ENCODE measurements at places on chromosomes 5 and 9.

GRCh38 chr5:68255305-68256120, 40.0 kb downstream of the PIK3R1 start:
- no peak for DNase-seq

GRCh38 chr5:139079225-139079990, 118.8 kb downstream of the SIL1 start:
- no peak for DNase-seq

DNA sequence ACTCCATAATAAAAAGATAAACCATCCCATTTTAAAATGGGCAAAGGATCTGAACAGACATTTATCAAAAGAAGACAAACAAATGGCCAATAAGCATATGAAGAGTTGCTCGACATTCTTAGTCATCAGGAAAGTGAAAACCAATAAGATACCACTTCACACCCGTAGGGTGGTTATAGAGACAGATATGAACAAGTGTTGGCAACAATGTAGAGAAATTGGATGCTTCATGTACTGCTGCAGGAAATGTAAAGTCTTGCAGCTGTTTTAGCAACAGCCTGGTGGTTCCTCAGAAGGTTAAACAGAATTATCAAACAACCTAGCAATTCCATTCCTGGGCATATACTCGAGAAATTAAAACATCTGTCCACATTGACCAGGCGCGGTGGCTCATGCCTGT, 42.5 kb downstream of the GTF3C4 start:
- no peak for DNase-seq

DNA sequence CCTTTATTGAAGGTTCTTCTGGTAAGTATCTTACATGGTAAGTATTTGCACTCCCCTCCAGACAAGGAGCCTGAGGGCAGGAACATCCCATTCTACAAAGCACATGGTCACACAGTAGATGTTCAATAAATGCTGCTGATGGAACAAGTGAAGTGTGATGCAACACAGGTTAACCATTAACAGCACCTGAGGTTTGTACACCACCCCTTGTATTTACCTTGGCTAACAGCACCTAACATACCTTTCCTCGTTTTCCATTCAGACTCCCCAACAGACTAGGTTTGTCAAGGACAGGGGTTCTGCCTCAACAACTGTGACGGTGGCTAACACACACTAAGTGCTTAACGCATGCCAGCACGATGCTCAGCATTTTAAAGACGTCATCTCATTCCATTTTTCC, 213.6 kb downstream of the MAPKAP1 start:
- no peak for DNase-seq

DNA sequence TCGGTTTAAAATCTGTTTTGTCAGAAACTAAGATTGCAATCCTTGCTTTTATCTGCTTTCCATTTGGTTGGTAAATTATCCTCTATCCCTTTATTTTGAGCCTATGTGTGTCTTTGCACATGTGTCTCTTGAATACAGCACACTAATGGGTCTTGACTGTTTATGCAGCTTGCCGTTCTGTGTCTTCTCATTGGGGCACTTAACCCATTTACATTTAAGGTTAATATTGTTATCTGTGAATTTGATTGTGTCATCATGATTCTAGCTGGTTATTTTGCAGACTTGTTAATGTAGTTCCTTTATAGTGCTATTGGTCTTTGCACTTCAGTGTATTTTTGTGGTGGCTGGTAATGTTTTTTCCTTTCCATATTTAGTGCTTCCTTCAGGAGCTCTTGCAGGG, 36.3 kb upstream of the SMIM15 start:
- DNase-seq = no peak

DNA sequence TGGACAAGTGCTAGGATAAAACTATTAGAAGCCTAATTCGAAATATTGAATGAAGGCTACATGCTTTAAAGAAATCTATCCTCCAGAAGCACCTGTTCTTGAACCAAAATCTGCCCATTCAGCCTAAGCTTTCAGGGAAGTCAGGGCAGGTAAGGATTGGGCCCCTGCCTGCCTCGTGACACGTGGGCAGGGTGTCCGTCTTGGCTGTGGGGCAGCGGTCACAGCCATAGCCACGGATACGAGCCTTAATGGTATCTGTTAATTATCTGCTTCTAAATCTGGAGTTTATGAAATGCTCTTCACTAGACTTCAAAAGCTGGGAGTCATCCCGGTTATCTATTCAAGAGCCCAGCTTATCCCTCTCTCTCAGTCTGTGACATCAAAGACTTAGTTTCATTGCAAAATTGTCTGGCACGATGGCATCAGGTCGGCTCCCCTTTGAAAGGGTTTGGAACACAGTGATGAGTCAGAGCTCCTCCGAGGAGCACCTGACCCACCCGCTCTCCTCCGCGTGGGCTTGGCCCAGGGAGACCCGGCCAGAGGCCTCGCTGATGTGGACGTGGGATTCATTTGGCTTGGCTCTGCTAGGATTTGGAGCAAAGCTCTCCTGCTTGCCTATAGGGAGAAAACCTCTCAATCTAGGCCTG, 135.9 kb downstream of the MACROH2A1 start:
- DNase-seq = no peak

DNA sequence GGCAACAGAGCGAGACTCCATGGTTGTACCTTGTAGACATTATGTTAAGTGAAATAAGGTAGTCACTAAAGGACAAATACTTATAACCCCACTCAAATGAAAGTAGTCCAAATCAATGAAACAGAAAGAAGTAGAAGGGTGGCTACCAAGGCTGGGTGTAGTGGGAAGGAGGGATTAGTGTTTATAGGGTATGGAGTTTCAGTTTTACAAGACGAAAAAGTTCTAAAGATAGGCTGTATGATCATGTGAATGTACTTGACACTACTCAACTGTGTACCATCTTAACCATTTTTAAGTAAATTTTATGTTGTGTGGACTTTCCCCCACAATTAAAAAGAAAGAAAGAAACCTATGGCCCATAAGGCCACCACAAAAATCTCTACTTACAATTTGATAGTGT, 32.2 kb downstream of the ALDH7A1 start:
- DNase-seq = no peak

GRCh38 chr9:137156567-137157375, 13.1 kb downstream of the LRRC26 start:
- peak; percentile 44 for DNase-seq

DNA sequence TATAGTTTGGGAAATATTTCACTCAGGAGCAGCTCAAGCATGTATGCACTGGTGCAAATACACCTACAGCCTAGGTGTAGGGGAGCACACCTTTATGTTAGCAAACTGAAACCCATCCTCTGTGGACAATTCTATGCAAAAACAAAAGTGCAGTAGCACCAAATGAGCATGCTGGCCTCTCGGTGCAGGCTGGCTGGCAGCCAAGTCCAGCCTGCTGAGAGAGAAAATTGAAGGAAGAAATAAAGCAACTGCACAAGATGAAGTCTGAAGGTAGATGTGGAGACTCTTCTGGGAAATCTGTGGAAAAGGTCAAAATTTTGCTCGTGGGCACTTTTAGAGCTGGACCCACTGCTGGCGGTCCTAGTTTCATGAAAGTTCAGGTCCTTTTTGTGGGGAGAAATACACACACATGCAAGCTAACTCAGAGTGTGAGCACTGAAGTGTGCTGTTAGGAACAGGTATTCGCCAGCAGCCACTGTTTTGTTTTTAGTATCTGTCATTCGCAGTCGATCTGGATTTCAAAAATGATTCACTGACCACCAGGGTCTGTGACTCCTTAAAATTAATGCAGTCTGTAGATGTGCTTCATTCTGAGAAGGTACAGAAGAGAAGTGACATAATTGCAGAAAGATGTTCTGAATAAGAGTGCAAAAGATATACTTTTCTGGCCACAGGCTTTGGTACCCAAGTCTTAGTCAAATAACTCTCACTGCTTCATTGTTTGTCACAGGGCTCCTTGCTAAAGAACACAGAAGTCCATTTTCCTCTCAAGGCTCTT, 281.7 kb downstream of the PARP8 start:
- no peak for DNase-seq

GRCh38 chr9:130959809-130960334, 20.8 kb upstream of the FIBCD1 start:
- DNase-seq = no peak

DNA sequence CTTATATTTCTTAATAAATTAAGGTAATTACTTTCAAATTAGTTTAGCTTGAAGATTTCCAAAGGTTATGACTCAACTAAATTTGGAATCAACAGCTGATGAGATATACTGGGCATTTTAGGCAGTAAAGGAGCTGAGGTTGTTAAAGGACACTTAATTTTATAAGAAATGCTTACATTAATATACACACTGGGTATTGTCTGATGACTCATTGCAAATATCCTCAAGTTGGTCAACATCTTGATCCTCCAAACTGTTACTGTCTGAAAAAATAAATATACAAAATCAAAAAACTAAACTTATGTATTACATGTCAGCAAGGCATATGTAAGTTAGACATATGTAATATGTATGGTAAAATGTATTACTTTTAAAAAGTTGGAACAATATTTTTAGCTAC, 3.4 kb downstream of the GFM2 start:
- DNase-seq = no peak

DNA sequence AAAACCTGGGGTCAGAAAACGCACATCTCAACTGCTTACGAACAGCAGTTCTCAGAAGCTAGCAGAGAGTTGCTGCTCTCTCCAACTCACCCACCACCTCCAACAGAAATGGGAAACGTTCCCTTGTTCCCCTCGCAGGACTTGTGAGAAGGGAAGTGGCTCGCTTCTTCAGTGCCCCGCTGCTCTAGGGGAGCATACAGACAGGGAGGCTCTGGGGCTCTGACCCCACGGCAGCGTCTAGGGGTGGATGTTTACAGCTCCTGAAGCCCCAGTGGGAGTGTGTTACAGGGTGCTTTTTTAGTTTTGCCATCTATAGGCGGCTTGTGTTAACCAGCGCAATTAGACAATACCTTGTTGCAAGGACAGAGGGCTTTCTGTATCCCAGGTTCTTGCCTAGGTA, 267.7 kb upstream of the ACTBL2 start:
- no peak for DNase-seq

DNA sequence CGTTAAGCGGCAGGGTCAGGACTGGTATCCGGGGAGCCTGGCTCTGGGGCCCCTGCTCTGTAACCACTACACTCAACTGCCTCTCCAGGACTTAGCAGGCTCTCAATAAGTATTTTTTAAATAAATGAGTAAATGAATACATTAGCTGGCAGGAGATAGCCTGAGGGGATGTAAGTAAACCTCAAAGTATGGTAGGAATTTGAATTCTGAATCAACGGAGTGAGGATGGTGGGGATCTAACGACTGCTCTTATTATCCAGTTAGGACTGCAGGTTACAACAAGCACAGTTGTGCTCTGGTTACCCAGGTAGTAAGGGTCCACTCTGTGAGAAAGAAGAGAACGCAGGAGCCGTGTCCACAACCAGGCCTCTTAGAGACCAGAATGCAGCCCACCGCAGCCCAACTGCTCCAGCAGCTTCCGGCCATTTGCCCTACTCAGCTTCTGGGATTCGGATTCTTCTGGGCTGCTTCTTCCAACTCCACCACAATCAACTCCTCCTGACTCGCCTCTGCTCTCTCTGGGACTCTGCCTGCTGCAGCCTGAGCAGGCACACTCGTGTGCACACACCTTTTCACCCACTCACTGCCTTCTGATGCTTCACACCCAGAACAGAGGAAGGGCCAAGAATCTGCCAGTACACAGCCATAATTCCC, 52.6 kb downstream of the MED27 start:
- no peak for DNase-seq

DNA sequence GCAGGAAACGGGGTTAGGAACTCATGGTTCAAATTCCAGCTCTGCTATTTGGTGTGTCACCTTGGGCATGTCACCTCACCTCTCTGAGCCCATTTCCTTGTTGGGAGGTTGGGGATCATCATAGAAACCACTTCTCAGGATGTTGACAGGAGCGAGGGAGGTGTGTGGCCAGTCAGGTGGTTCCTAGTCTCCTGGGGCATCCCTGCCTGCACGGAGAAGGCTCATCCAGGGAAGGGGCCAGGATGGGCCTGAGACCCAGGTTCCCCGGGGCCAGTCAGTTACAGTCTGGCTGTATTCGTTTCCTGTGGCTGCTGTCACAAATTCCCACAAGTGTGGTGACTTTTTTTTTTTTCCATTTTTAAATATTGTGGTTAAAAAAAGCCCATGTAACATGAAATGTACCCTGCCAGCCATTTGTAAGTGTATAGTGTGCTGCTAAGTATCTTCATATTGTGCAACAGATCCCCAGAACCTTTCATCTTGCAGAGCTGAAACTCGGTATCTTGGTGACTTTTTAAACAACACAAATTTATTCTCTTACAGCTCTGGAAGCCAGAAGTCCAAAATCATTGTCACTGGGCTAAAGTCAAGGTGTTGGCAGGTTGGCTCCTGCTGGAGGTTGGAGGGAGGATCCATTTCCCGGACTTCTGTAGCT, 78.7 kb upstream of the UNC5A start:
- DNase-seq = no peak

GRCh38 chr5:114362197-114362976, 517 bp downstream of the KCNN2 start:
- no peak for DNase-seq

- no peak for DNase-seq
Observed at GRCh38 chr9:13461414-13461991, 182.0 kb upstream of the MPDZ start.

GRCh38 chr5:81194633-81195334, 38.3 kb upstream of the CKMT2 start:
- peak; percentile 53 for DNase-seq

GRCh38 chr9:31243386-31243785, 1141.1 kb upstream of the ACO1 start:
- no peak for DNase-seq

DNA sequence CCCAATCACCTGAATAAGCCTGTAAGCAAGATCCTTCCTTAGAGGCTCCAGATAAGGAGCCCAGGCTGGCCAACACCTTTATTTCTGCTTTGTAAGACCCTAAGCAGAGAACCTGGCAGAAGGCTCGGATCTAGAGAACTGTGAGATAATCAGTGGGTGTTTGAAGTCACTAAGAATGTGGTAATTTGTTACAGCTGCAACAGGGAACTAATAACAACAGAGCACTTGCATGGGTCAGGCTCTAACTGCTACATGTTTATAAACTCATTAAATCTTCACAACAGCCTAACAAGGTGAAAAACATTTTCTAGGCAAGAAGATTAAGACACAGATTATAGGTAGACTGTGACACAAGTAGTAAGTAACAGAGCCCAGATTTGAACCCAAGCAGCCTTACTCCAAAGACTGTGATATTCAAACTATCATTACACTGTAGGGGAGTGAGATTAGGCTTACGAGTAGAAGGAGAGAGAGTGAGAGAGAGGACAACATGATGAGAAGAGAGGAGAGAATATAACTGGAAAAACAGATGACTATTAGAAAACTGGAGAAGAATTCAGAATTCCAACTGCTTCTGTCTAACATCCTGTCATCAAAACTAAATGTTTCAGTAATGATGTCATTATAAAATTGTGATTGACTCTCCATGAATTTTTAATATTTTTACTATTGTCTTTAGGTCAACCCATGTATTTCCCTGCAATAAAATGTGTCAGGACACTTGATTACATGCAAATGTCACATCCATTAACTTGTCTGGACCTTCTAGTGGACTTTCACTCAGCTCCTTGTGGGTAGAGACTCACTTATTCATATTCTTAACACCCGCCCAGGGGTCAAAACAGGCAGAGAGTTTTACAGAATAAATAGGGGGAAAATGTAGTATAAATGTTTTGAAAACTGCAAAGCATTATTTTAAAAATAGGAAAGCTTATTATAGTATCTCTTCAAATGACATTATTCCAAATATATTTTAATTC, 290.9 kb upstream of the RGMB start:
- no peak for DNase-seq

- DNase-seq = no peak
Observed at GRCh38 chr5:133639850-133640528, 27.6 kb upstream of the FSTL4 start.

GRCh38 chr5:174047472-174048099, 2.1 kb downstream of the NSG2 start:
- no peak for DNase-seq

Data from stimulated activated CD8-positive, alpha-beta memory T cell treated with anti-CD3 and anti-CD28 coated beads, Interleukin-15, amount 100 ng/mL, for 4 hours (primary cell).